Cardiac fibroblast (primary cell): ENCODE measurements at places on chromosomes 3 and 15.

DNA sequence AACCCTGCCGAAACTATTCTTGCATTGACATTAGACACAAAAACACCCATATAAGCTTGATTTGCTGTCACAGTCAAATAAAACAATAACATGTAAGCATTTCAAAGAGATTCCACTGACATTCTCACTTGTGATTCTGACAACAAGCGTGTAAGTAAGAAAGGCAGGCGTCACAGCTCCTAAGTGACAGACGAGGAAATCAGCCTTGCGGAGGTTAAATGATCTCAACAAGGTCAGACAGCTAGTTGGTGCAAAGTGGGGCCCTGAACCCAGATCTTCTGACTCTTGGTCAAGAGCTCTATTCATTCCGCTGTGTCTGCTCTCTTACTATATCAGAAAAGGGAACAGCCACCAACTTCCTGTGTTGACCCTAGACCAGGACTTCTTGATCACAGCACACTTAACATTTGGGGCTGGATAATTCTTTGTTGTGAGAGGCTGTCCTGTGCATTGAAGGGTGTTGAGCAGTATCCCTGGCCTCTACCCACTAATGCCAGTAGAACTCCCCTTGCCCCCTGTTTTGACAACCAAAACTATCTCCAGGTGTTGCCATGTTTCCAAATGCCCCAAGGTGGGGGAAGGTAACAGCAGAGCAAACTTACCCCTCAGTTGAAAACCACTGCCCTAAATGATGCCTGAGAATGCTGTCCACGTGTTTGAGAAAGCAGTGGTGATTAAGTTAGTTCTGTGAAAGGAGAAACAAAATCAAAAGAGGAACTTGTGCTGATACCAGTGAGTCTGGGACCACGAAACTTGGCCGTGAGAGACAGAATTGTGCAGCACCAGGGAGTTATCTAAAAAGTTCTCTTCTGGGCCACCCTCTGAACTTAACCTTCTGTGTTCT, 86.1 kb downstream of the LIPC start:
- no peak for DNase-seq

GRCh38 chr3:157074981-157075380, 85.0 kb downstream of the CCNL1 start:
- no peak for DNase-seq

DNA sequence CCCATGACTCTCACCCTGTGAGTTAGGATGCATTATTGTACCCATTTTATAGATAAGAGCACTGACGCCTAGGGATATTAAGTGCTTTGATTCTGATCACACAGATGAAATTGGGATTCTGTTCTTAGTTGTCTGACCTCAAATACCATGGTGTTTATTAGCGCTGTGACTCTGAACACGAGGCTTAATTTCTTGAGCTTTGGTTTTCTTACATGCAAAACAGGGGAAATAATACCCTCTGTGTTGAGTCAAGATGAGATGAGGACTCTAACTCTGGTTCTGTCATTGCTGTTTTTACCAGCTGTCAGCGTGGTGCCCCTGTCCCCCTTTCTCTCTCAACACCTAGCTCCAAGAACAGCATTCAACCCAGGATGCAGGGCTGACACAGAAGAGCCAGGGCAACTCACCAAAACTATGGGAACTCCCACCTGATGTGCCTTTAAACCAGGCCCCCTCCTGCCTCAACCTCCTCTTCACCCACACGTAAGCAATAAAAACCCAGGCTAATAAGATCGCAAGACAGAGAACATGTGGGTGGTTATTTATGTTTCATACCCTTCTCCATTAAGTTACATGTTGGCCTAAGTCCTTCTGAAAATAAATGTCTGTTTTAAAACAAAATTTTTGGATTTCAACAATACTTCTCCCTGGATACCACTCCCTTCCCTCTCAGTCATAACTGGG, 100.1 kb upstream of the SPATA12 start:
- DNase-seq: no peak

DNA sequence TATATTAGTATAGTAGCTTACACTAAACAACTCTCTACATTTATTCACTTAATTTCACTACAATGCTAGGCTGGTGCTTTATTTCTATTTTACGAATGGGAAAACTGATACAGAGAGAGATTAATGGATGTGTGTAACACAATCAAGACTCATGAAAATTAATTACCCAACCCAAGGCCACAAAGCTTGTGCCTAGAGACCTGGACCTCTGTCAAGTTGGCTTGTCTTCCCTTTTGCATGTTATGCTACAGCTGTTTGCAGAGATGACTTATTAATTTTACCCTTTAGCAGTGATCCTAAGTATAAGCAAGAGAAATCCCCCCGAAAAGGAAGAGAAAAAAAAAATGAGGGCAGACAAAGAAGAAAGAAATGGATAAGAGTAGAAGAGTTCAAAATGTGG, 162.5 kb downstream of the C3orf38 start:
- DNase-seq: no peak

DNA sequence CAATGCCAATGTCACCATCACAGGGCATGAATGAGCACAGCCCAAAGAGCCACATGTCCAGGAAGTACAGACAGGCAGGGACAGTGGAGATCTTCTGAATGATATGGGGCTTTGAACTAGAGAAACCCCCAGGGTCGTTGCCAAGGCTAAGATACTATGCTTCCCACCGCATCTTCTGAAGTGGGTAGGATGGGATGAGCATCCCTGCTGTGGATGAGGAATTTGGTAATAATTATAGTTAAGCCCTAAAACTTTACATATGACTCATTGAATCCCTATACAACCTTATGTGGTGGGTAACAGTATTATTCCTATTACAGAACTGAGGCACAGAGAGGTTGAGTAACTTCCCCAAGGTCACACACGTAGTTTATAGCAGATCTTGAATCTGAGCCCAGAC, 44.2 kb downstream of the WNT5A start:
- no peak for DNase-seq

- no peak for DNase-seq
These were observed 3.2 kb upstream of the PPP4R2 start for GRCh38 chr3:72993391-72993790.
